Activated CD4-positive, alpha-beta T cell treated with anti-CD3 and anti-CD28 coated beads, Interleukin-2, Interleukin-6, amounts not matched to agents 100 ng/mL and 50 ng/mL, durations not matched to agents 16 hours and 8 hours (primary cell): ENCODE measurements at places on chromosomes 1 and 21.
A peak's percentile ranks its signal among the peaks of the same experiment; 100 is the strongest.

- DNase-seq = peak; percentile 62
Measured at GRCh38 chr1:226912587-226913176, 27.4 kb upstream of the COQ8A start.

DNA sequence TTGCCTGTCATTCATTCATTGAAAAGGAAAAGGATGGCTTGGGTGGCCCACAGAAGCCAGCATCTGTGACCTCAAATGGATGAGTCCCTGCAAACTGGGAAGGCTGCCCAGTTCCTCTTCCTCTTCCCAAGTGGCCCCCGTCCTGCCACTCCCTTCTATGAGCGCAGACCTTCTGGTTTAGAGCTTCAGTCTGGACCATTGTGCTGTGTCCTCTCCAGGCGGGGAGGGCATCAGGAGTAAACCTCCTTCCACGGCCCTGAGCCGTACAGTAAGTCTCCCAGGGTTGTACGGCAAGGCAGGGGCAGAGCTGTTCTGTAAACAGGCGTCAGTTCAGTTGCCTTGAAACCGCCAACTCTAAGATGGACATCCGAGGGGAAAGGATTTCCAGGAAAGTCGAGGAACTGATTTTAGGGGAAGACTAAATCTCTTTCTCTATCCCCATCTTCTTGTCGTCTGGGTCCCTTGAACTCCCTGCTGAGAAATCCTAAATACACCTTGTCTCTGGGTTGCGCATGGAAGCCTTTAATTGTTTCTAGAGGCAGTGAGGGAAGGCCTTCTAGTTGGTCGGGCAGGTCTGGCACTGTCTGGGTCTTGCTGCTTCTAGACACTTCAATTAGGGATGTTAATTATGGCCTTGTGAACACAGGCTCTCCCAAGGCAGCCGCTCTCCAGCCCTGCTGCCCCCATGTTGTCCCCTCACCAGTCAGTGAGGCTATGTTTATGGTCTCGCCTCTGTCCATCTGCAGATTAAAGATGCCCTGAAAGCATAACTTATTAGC, 22.1 kb downstream of the SOX13 start:
- no peak for DNase-seq

DNA sequence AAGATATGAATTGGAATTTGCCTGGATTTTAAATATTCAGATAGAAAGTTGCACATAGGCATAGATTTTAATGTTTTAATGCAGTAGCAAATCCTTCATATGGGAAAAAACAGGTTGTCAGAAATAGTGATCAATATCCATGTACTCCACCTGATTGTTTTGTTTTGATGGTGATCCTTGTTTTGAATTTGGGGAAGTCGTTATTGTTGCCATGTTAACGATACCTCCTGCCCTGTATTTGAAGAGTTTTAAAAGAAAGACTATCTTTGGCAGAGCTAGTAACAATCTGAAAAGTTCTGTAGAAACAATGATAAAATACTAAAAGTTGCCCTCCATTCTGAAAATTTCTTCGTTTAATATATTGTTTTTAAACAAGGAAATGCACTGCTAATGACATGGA, 1.1 kb downstream of the CEP350 start:
- no peak for DNase-seq

DNA sequence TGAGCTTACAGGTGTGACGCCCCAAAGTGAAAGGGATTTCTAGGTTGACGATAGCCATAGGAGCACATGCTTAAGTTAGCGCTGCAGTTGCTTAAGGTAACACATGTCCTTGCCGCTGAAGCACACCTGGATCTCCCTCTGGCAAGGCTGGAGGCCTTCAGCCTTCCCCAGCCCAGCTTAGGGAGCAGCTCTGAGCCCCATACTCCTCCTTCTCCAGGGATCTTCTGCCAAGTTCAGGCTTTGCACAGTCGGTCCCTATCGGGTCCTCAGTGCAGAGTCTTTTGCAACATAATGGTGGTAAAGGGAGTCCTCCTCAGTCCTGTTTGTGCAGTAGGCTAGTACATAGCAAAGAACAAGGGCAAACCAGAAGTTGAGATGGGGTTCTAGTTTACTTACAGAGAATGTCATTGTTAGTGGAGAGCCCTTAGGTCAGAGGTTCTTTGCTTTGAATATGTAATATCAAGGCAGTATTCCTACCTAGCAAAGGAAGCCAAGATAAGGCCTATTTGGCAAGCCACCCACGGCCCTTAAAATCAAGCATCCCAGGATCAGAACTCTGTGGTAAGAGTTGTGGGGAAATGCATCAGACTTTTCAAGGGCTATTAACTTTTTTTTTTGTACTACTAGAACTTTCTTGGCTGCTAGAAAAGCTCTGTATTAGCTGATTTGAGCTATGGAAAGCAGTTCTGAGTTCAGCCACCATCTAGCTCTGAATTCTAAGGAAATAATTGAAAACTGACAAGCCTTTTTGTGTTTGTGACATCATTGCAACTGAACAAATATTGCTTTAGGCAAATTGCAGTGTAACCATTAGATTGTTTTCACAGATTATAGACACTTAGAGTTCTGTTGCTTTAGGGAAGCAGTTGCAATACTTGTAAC, 1.4 kb downstream of the EVA1C start:
- DNase-seq = no peak

DNA sequence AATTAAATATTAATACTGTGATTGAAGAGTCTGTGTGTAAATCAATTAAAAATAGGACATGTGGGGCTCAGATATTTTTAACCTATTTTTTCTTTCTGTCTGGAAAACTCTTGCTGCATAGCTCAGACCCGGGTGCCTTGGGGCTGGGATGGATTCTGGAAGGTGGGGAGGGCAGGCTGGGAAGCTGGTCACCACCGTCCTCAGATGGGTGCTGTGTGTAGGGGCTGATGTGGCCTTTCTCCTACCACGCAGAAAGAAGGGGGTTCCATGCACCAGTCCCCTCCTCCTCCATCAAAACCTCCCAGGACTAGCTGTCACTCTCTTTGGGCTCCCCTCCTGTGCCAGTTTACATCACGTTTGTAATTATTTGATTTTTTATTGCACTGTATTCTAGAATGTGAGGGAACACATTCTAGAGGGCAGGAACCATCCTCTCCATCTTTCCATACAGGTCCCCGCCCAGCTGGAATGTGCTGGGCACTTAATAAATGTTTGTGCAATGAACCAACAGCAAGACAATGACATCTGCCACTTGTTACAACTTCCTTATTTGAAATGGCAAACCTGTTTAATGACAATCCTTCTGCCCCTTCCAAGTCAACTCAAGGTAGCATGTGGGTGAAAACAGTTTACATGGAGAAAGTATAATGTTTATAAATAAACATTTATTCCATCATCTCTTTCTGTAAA, 104.3 kb downstream of the EDEM3 start:
- DNase-seq = no peak

GRCh38 chr1:207962716-207963426, 51.9 kb upstream of the CD34 start:
- DNase-seq = no peak

DNA sequence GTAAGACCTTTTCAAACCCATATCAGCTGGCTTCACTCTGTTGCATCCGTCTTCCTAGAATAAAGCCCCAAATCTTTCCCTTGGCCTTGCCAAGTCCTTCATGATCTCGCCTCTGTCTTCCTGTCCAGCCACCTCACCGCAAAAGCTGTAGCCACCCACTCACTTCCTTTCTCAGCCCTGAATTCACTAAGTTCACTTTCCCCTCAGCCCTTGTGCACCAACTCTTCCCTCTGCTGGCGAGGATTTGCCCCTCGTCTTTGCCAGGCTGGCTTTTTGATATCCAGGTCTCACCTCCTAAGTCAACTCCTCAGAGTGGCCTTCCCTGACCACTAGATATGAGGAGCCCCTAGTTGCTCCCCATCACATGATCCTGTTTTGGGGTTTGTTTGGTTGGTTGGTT, 3.9 kb upstream of the COL16A1 start:
- DNase-seq = no peak

DNA sequence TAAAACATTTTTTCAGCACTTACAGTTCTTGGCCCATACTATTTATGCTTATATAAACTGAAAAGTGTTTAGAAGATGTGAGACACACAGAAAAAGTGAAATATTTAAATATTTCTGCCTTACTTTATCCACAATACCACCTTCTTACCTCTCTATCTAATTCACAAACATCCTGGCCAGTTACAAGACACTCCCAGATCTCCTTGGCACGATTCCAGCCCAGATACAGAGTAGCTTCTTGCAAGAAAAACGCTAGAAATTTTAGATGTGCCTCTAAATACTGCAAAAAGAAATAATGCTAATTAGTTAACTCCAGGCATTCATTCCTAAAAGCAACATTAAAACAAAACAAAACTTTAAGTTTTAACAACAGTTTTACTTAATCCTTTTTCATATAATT, 68.4 kb downstream of the USP24 start:
- no peak for DNase-seq

DNA sequence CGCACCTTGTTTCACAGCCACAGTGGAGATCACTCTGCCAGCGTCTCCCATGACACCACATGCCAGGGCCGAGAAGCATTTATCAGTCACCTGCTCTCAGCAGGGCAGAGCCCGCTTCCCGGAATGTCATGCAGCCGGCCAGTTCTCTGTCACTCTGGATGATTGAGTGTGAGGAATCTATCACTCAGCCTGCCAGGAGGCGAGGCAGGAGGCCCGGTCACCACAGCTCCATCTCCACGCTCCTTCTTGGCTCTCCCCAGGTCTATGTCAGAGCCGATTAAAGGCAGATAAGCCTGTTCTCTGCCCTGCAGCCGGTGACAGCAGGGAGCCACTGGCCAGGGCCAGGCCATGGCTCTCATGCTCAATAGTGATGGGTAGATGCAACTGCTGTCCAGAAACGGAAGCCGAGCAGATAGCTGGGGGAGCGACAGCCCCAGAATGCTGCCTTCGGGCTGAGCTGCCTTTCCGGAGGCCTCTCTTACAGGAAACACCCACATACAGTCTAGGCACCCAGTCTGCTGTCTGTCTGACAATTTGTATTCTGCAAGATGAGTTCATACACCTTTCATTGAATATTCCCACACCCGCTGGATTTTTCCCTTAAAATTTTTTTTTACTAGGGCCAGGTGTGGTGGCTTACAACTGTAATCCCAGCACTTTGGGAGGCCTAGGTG, 64.1 kb downstream of the ACTL8 start:
- no peak for DNase-seq

DNA sequence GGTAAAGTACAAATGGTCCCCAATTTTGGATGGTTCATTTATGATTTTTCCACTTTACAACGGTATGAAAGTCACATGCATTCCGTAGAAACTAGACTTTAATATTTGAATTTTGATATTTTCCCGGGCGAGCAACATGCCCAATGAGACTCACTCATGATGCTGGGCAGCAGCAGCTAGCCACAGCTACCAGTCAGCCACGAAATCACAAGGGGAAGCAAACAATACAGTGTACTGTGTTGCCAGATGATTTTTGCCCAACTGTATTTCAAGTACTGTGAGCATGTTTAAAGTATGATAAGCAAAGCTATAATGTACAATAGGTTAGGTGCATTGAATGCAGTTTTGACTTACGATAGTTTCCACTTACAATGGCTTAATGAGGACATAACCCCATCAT, 266.8 kb downstream of the VAV3 start:
- no peak for DNase-seq

GRCh38 chr1:223712850-223713474, 623 bp downstream of the CAPN2 start:
- peak; percentile 43 for DNase-seq

DNA sequence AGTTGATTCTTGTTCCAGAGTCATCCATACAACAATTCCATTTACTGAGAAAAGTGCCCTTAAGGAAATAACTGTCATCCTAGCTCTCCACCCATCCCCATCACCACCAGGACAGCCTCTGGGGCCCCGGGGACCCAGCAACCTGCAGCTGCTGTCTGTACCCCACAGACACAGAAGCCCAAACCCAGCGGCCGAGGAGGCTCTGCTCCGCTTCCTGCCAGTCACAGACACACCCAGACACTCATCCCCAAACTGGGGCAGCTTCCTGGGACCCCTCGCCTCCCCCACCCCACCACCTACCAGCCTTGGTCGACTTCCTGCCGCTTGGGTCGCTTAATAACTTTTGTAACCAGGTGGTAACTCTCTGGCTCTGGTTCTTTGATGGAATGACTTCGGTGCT, 121.6 kb upstream of the SLC25A33 start:
- peak; percentile 65 for DNase-seq

DNA sequence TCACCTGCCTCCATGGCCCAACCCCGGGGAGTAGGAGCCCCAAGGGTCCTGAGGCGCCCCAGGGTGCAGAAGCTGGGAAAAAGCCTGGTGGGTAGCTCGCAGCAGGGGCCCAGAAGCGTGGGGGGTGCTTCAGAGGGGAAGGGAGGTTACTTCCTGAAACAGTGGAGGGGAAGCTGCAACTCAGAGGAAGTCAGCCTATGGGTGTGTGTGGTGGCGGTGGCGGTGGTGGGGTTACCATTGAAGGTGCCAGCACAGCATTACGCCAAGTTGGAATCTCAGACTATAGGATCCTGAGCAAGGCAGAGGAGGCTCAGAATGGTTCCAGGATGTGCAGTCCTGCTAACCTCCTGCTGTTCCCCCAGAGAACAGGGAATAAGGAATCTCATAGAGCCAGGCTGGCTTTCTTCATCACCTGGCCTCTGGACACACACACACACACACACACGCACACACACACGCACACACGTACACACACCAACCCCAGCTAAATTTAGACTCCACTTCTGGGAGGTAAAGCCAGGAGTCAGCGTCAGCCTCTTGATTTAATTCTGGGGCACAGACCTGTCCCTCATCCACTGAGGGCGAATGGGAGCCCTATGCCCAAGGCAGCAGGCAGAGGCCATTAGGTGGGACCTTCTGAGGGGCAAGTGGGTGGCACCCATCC, 1.3 kb downstream of the DENND4B start:
- peak; percentile 84 for DNase-seq

DNA sequence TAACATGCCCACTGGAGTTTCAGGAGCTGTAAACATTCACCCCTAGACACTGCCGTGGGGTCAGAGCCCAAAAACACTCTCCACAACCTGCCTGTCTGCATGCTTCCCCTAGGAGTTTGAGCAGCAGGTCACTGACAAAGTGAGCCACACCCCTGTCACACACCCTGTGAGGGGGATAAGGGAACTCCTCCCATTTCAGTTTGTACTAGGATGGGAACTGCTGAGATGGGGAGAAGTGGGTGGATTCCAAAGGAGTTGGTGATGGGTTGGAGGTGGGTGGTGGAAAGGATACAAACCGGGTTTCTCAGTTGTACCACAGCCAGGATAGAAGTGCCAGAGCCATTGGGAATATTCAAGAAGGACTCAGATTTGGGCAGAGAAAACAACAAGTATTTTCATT, 140.2 kb downstream of the MIS18A start:
- DNase-seq = no peak
